ENCODE measurements at places on chromosomes 16 and 17.

- no peak for DNase-seq
Measured at GRCh38 chr16:2926650-2926999, 14.9 kb downstream of the FLYWCH1 start.

DNA sequence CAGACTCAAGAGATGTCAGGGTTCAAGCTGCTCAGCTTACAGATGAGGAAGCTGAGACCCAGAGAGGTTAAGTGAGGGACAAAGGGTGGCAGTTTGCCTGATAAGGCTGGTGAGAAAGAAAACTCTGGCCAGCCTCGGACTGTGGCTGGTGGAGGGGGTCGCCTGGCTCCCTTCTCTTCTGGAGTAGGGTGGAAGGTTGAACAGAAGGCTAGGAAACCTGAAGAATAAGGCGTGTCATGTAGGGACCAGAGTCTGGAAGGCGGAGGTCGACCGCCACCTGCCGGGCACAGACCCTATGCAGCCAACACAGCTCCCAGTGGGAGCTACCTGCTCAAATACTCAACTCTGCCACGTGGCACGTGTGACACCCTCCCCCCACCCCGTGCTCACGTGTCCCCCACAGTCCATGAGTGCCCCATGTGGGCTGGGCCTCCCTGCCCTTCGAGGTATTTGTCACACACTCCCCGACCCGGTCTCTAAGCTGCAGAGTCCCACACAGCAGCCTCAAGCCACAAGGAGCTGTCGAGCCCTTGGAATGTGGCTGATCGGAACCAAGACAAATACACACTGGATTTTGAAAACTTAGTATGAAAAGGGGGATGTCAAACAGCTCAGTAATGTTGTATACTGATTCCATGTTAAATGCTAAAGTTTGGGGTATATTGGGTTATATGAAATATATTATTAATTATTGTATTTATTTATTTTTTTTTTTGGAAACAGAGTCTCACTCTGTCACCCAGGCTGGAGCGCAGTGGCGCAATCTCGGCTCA, 11.8 kb downstream of the HID1 start:
- peak; percentile 69 for DNase-seq

DNA sequence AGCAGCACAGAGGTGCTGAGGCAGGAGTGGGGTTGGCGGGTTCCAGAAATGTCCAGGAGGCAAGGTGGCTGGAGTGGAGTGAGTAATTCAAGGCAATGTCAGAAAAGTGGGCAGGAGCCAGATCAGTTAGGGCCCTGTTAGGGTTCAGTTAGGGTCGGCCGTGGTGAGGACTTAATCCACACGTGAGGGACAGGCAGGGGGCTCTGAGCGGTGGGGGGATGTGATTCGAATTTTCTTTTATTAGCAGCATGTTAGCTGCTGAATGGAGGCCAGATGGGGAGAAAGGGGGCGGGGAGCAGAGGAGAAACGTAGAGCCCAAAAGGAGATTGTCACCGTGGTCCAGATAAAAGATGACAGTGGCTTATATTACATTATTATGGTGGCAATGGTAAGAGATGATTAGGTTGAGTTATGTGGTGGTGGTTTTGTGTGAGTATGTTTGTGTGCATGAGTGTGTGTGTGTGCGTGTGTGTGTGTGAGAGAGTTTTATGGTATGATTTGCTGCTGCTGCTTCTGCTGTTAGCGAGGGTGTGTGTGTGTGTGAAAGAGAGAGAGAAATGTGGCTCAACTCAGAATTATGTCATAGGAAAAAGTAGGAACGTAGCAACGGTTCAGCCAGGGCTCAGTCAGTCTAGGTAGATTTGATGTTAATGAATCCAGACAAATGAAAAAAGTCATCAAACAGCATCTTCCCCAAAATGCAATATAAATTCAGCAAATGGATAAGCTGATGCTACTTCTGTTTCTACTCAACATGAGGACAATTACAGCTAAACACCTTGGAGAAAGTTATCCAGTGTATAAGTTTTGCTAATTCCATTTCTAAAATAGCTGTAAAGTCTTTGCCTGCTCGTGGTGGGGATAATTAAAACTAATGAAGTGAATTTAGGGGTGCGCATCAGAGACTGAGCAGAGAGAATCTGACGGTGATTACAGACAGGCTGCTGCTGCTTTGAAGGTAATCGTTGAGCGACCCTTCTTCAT, 390.6 kb downstream of the HAPSTR1 start:
- no peak for DNase-seq

GRCh38 chr17:2844416-2844815, 48.2 kb downstream of the RAP1GAP2 start:
- DNase-seq: no peak

GRCh38 chr17:36182176-36183000, 6.0 kb upstream of the TBC1D3B start:
- DNase-seq: no peak

- no peak for DNase-seq
Measured at GRCh38 chr17:80956321-80957190, 35.1 kb upstream of the CHMP6 start.

- DNase-seq: no peak
Measured at GRCh38 chr16:26530584-26531289, 536.0 kb upstream of the C16orf82 start.

DNA sequence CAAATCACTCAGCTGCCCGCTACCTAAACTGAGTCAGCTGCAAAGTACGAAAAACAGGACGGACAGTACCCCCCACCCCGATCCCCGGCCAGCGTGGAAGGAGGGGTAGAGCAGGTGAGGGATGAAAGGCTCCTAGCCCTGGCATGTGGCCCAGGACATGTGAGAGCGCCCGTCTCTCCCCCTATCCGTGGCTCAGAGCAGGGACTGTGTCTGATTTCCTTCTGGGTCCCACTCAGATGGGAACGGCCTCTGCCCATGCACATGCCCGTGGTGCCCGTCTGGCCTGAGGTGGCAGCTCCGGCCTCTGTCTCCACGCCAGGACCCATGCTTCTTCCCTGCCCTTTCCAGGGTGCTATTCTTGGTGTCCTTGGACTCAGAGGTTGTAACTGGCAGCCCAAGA, 30.2 kb upstream of the RASD1 start:
- no peak for DNase-seq

- no peak for DNase-seq
Measured at GRCh38 chr16:51719376-51719775, 568.3 kb upstream of the SALL1 start.

DNA sequence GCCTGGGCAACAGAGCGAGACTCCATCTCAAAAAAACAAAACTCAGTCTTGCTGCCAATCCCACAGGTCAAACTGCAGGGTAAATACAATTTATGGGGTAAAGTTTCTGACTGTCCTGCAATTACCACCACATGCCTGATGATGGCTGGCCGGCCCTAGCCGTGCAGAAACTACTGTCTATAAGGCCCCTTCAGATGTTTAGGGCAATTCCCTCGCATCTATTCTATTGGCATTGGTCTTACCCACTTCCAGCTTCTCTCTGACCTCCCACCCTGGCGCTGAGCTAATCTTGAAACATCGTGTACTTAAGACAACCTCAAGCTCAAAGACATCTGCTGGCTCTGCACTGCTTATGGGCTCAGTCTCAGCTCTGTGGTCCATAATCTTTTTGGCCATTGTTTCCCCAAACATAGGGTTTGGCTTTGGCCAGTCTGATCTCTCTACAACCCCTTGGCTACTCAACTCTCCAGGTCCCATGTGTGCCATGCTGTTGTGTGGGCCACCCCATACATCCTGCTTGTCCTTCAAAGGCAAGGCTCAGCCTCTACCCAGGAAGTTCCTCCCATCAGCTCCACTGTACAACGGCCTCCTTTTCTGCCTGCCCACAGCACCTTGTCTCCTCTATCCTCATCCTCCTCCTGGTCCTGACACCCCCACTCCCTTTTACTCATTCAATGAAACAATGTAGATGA, 16.6 kb downstream of the MAP3K14 start:
- DNase-seq: no peak

DNA sequence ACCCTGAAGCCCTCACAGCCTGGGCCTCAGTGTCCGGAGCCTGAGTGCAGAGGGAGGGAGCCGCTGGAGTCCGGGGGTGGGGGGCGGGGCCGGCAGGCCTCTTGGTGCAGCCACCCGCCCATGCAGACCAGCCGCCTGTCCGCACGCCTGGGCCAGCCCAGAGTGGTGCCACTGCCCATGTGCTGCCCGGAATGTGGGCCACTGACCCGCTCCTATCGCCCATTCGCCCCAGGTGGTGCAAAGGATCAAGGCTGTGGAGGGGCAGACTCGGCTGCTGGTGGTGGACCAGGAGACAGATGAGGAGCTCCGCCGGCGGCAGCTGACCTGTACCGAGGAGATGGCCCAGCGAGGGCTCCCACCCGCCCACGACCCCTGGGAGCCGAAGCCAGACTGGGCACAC, 2.6 kb downstream of the NHERF2 start:
- no peak for DNase-seq

- no peak for DNase-seq
Measured at GRCh38 chr16:48852951-48853350, 243.0 kb upstream of the N4BP1 start.

GRCh38 chr17:55278173-55278961, 13.6 kb downstream of the HLF start:
- no peak for DNase-seq

- DNase-seq: no peak
Measured at GRCh38 chr16:56352351-56353053, 72.8 kb downstream of the AMFR start.

GRCh38 chr17:47907932-47908562, 12.0 kb downstream of the SP2 start:
- DNase-seq: no peak

DNA sequence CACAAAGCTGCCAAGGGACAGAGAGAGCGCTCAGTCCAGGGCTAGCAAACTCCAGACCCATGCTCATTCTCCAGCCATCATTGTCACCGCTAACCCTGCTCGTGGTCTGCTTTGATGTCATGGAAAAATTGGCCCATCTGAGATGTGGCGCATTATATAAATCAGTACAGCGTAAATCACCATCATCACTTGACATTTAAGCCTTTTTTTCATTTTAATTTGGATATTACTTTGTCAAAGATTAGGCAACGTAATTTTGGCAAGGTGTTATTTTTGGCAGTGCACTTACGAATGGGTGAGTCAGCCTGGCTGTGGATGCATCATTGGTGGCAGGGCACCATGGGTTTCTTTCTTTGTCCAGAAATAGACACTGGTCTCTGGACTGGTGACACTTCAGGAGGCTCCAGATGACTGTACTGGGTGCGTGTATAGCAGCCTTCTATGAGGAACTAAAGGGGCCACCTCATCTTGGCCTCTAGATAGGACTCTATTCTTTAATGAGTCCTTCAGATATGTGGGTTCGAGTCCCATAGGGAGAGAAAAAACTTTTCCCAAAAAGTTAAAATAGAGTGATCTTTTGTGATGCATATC, 166.3 kb downstream of the MSI2 start:
- DNase-seq: peak; percentile 54

- DNase-seq: no peak
Measured at GRCh38 chr17:74599023-74599399, 6.9 kb upstream of the CD300LD start.

- no peak for DNase-seq
Measured at GRCh38 chr17:7930841-7931631, 710 bp downstream of the TRAPPC1 start.

GRCh38 chr17:29345066-29345465, 45.1 kb upstream of the TAOK1 start:
- DNase-seq: no peak

DNA sequence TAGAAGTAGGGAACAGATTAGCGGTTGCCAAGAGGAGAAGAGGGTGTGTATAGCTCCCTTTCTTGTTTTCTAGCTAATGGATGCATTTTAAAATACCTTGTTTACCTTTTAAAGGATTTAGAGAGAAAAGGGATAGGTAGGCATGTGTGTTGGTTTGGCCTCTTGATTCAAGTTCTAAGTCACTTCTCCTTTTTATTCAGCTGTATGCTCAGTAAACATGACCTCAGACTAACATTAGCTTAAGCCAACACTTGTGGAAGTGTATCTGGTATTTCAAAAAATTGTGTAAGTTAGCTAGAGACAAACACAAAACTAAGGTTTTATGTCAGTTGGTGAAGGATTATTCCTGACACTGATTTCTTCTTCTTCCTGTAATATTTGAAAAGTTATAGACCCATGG, 204.1 kb upstream of the NOG start:
- no peak for DNase-seq

DNA sequence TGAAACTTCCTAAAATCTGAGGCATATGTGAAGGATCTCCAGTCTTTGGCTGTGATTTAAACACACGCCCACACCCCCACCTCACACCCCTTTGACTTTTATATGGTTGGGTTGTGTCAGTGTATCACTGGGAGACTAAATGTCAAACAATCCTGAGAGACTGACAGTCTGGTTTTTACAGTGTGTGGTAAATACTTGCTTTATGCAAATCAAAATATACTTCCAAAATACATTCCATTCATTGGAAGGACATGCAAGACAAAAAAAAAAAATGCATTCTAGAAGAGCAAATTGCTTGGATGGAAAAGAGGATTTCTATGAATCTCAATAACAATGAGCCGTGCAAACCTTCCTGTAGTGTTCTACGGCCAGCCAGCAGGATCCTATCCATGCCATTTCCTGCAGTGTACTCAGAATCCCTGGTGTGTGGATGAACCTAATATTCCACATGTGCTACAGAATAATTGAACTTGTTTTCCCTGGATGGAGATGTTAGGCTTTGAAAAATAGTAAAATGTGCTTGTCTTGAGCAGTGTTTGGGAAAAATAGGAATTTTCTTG, 602.1 kb upstream of the GOT2 start:
- no peak for DNase-seq

DNA sequence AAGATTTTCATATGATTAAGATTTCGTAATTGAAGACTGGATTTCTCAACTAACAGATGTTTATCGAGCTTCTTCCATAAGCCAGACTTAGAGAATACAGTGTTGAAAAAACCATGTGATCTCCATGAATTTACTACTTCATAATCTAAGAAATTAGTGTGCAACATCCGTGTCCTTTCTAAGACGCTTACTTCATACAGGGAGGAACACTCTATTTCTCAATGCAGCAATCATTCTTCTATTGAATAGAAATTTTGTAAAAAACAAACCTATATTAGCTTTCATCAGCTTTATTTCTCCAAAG, 946.3 kb downstream of the KCNJ2 start:
- no peak for DNase-seq

GRCh38 chr17:46773221-46773605, 45.3 kb downstream of the WNT3 start:
- no peak for DNase-seq

DNA sequence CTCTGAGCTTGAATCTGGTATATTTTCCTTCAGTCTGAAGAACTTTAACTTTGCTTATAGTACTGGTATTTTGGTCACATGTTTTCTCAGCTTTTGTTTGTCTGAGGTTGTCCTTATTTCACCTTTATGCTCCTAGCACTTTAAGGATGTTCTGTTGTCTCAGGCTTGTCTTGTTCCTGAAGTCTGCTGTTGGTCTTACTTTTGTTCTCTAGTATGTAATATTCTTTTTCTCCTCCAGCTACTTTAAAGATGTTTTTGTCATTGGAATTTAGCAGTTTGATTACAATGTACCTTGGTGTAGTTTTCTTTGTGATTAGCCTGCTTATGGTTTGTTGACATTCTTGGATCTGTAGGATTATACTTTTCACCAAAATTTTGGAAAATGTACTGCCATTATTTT, 23.6 kb downstream of the RPTOR start:
- DNase-seq: no peak

- peak; percentile 2 for DNase-seq
Measured at GRCh38 chr16:23124315-23124714, 24.9 kb downstream of the USP31 start.

Measured in activated CD4-positive, alpha-beta T cell treated with anti-CD3 and anti-CD28 coated beads, Interleukin-2, Interleukin-6, amounts not matched to agents 100 ng/mL and 50 ng/mL, durations not matched to agents 16 hours and 8 hours (primary cell).